ENCODE measurements at places on chromosomes 5 and 9.

GRCh38 chr9:111178331-111179055, 140.2 kb upstream of the LPAR1 start:
- no peak for DNase-seq

DNA sequence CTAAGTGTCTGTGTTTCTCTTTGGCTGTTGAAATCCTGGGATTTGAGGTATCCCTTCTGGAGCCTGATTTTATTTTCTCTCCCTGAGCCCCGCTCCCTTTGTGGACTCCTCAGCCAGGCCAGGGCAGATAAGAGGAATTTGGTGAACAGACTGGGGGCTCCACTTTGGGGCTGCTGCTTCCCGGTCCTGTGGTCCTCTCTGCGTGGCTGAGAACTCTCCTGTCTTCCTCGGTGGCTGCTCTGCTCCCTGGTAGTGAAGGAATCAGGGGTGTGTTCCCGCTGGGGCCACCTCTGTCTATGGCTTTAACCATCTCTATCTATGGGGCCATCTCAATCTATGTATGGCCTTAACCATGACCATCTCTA, 71.7 kb upstream of the SH3PXD2B start:
- DNase-seq = no peak

DNA sequence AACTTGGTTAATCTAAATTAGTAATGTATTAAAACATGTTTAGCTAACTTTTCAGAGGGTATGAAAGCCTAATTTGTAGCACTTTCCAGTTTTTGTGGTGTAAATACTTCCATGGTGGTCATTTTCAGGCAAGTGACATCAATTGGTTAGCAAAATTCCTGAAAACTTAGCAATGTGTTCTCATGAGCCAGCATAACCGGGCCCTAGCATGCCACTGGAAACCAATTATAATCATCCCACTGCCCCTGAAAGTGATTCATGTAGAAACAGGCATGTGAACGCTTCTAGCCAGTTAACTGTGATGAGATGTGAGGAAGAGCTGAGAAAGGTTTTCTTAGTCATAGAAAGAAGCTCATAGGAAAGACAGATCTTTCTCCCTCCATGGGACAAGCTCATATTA, 417.2 kb downstream of the TLR4 start:
- no peak for DNase-seq

DNA sequence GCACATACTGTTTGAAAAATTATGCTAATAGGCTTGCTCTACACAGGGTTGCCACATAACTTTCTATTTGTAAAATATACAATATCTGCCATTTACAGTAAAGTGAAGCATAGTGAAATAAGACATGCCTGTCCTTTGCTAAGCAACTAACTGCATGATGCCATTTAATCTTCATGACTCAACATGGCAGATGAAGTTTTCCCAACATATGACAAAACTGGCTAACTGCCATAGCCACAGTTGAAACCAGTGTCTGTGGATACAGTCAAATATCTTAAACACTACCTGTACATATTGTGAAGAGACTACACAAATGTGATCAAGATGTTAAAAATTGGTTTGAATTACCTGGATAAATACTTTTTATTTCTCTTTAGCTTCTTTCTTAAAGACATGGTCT, 3.1 kb upstream of the DMAC1 start:
- DNase-seq = no peak

DNA sequence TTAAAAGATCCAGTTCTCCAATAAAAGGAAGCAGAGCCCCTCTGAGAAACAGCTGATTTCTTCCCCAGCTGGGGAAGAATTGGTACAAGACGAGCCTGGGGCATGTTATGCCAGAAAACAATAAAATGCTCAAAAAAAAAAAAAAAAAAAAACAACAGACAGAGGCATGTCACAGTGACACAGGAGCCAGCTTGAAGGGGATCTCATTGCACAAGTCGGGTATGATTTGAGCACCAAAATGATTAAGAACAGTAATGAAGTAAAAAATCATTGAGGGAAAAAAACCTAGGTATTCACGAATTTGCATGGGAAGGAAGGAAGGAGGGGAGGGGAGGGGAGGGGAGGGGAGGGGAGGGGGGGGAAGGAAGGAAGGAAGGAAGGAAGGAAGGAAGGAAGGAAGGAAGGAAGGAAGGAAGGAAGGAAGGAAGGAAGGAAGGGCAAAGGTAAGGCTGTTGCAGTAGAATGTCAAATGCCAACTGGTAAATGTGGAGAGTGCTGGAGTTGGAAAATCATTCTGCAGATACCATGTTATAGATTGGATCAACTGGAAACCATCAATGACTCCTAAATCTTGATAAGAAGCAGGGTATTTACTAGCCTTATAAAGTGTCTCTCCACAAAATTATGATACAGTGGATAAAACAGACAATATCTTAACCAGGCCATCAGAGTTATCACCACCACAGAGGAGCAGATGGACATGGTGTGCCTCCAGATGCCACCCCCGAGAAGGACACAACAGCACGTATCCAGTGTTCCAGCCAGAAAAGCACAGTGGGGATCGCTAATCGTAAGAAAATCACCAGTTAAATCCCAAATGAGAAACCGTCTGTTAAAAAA, 7.2 kb downstream of the GNA14 start:
- DNase-seq = no peak

GRCh38 chr9:92723801-92724323, 40.8 kb downstream of the BICD2 start:
- DNase-seq = no peak

GRCh38 chr9:17926246-17926645, 347.4 kb downstream of the SH3GL2 start:
- DNase-seq = no peak

DNA sequence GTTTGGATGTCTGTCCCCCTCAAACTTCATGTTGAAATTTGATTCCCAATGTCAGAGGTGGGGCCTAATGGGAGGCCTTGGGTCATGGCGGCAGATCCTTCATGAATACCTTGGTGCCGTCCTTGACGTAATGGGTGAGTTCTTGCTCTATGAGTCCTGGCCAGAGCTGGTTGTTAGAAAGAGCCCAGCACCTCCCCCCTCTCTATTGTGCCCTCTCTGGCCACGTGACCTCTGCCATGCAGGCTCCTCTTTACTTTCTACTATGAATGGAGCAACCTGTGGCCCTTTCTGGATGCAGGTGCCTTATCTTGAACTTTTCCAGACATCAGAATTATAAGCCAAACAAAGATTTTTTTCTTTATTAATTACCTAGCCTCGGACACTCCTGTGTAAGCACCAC, 40.7 kb downstream of the FNBP1 start:
- peak; percentile 35 for DNase-seq

DNA sequence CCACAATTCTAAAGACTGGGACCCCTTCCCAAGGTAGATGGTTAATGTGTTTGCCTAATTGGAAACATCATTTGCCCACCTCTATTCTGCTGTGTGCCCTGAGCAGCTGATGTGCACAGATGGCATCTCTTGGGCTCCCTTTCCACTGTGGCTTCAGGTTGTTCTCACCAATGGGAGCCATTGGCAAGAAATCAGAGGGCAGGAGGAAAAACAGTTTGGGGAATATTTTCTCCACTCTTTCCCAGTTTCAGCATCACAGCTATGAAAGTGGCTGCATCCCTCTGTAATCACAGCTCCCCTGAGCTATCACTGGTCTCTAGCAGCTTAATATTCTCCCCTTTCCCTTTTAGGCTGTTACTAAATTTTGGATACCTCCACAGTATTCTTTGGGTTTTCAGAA, 911.6 kb upstream of the SEMA6A start:
- DNase-seq = no peak

DNA sequence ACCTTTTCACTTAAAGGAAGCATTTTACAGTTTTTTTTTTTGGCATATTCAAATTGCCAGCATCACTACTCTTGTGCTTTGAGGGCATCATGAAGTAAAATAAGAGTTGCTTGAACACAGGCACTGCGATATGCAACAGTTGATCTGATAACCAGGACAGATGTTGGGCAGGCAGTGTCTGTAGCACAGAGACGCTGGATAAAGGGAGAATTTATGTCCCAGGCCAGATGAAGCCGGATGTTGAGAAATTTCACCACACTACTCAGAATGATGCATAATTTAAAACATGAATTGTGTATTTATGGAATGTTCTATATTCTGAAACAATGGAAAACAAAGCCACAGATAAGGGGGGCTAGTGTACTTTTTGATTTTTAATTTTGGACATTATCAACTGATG, 71.4 kb downstream of the SLC12A2 start:
- DNase-seq = no peak

DNA sequence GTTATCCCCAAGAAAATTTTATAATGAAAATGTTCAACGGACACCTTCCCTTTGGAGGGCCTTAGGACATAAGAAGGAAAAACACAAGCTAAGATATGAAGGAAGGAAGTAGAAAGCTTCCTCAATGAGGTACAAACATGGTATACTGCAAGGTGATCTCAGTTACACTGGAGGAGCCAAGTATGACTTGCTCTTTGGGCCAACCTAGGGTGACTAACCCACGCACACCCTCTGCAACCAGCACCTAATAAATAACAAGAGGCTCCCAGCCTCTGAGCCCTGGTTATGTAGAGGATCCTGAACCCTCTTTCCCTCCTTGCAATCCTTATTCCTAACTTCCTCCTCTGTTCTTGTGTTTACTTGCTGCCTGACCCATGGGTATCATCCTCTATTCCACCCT, 38.3 kb upstream of the KCNV2 start:
- DNase-seq = no peak

DNA sequence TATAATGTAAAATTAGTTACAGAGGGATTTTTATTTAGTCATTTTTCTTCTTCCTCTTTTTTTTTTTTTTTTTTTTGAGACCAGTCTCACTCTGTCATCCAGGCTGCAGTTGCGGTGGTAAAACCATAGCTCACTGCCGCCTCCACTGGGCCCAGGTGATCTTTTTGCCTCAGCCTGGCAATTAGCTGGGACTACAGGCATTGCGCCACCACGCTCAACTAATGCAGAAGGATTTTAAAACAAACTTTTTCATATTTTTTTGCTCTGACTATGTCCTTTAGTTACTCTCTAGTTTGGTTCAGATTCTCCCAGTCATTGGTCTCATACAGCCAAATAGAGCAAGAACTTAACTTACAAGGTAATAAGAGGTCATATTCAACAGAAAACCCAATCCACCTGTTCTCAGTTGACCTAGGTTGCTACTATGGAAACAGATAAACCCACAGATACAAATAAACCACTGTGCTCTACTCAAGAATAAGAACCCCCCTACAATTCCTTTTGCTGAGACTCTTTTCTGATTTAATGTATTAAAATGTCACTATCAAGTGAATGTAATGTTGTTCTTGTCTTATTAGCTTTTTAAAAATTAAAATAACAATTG, 50.1 kb upstream of the TTC39B start:
- DNase-seq = no peak

GRCh38 chr9:93380410-93381060, 71.0 kb upstream of the FAM120A start:
- DNase-seq = no peak

DNA sequence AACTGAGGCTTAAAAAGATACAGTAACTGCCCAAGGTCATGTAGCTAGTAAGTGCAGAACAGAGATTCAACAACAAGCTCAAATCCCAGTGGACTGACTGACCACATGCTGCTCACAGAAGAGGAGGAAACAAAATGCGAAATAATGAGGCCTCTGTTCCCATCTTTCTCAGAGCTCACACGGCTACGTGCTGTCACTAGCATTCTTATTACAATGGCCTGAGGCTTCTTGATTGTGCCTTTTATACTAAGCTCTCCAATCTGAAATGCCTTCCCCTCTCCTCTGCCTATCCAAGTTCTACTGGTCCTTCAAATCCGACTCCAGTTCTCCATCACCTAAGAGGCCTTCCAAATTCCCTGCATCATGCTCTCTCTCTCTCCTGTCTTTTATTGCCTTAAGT, 26.0 kb downstream of the SGTB start:
- no peak for DNase-seq

DNA sequence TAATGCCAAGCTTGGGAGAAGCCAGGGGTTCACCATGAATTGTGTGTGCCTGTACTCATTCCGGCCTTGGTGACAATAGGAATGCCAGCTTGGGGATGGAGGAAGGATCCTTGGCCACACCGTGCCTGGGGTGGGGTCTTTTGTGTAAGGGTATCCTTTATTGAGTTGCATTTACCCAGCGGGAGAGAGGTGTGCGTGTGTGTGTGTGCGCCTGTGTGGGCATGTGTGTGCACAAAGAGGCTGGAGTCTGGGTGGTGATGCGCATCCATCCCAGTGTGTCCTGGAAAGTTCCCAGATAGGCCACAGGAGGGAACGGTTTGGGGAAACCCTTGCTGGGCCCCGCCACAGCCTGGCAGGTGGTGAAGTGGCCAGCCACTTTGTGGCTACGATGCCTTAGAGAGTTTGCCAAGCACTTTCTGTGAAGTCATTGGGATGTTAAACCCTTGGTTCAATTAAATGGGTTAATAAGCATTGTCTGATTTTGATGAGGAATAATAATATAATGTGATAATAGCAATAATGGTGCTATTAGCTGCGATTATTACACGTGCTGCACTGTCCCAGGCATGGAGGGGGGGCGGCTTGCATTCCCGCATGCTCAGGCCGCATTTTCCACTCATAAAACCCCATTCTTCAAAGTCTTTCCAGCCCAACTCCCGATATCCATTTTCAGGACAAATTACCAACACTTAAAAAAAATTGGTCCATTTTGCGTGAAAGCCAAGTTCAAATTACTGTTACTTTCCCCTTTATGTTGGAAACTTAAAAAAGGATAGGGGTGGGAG, 13.7 kb downstream of the PITX1 start:
- DNase-seq = peak; percentile 28

GRCh38 chr5:158133369-158133768, 274.4 kb upstream of the CLINT1 start:
- DNase-seq = no peak

DNA sequence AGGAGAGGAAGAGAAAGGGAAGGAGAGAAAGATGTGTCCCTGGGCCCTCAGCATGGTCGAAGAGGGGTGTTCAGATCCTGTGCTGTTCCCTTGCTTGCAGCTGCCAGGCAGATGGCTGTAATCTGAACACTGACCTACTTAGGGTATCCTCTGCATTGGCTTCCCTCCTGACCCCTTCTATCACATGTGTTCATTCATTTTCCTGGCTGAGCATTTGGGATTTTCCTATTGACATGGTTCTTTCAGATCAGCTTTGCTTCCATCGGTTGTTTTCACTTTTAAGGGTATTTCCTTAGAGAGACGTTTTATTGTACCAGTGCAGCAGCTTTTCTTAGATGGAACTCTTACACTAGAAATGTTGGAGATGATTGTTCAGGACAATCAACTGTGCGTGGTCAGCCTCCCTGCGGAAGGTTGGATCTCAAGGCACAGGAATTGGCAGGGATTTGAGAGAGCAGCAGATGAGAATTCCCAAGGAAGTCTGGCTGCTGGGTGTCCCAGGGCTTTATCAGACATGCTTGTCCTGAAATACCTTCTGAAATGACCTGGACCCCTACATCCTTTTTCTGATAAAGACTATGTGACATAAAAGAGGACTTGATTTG, 26.0 kb downstream of the ACTBL2 start:
- DNase-seq = no peak

- DNase-seq = no peak
Observed at GRCh38 chr9:22240619-22241018, 206.0 kb upstream of the DMRTA1 start.

- no peak for DNase-seq
Observed at GRCh38 chr5:65674749-65675148, 47.2 kb downstream of the SGTB start.

- DNase-seq = no peak
Observed at GRCh38 chr9:4144869-4145268, 155.0 kb downstream of the GLIS3 start.

All from activated CD8-positive, alpha-beta memory T cell treated with anti-CD3 and anti-CD28 coated beads, Interleukin-2, amount 50 U/mL, for 48 hours (primary cell).